ENCODE measurements at places on chromosomes 1 and 21.

DNA sequence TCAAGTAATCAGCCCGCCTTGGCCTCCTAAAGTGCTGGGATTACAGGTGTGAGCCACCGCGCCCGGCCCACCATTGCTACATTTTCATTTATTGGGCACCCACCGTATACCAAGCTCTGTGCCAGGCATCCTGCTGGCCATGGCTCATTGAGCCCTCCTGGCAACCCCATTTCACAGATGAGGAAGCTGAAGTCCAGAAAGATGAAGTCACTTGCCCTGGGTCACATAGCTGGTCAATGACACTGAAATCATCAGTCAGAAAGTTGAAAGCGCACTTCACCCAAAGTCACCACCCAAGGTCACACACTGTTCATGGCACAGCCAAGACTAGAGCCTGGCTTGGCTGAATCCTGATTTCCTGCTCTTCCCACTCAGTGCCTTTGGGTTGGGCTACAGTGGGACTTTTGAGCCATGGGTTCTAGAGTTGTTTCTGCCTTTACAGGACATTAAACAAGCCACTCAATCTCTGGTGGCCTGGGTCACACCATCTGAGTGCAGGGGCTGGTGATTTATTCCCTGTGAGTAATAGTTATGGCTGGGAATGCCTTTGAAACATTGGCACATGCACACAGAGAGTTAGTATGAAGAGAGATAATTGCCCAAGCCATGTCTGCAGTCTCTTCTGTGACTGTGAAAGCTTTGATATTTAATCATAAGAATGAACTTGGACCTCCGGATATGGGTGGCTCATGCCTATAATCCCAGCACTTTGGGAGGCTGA lies 16.0 kb upstream of the ARHGEF10L start:
- no peak for DNase-seq

DNA sequence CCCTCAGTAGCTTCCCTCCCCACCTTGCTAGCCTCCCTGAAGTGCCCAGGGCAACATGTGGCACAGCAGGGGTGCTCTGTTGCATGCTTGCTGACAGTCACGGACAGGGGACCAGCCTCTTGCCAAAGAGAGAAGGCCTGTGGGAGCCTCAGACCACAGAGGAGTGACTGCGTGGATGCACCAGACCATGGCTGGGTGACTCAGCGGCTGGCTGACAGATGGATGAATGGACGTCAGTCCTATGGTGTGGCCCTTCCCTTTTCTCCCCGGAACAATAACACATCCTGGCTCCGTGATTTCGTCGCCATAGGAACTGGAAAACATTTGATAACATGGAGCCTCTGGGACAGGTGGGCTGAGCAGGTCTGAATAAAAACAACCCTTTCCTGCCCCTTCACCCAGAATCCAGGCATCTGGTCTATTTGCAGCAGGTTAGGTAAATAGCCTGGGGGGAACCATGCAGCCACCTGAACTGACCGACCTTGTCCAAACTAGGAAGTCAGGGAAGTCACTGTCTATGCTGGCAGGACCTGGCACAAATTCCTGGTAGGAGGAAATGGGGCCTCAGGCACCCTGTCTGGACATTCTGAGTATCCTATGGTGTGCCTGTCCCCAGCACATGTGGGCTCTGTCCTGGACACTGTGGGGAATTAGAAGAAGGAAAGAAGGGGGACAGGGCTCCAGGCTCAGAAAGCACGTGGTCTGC lies 53.3 kb downstream of the NENF start:
- DNase-seq = peak; percentile 98

GRCh38 chr1:210817385-210818275 lies 316.3 kb downstream of the KCNH1 start:
- no peak for DNase-seq

DNA sequence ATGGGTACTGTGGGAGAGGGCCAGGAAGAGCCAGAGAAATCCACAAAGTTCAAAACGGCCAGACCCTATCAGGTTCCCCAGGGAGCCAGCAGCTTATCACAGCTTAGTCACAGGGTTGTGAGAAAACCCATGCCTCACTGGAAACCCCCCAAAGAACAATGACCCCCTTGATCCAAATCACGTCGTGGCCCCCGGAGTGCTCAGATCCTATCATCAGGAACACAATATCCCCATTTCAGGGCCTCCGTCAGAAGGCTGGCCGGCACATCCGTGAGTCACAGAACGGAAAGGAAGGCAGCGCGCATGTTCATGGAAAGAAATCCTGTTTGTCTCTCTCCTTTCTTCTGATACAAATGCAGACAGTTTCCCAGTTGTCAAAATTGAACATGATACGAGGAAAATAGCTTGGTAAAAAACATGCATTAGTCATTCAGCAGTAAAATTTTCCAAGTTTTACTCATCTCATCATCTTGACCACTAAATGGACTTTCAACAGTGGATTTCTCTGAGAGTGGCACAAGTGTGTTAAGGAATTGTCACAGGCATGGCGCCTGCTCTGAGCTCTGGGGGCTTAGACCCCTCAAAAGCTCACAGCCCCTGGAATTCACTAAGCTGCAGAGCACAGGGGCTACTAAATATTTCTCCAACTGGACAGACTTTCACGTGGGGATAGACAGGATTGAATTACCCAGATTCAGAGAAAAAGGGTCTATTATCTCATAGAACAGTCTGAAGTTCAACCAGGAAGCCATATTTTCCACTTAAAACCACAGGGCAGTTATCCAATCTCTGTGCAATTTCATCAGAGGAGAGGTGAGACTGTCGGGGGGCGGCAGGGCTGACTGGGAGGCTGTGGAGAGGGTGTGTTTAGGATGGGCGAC lies 124.8 kb downstream of the RIPK4 start:
- peak; percentile 73 for DNase-seq

GRCh38 chr1:92910081-92910480 lies 51.2 kb downstream of the DIPK1A start:
- no peak for DNase-seq

Data from SW480 (cell line).